Endodermal cell (in vitro differentiated cells): ENCODE measurements at places on chromosomes 11 and 22. TPM values are rescaled to one million over a fixed set of nuclear protein-coding genes. Genes with fewer than 3 reads are reported as not detected.
A peak's percentile ranks its signal among the peaks of the same experiment; 100 is the strongest.

FOLR3 gene
- total RNA-seq: not detected in 3 replicates

DNA sequence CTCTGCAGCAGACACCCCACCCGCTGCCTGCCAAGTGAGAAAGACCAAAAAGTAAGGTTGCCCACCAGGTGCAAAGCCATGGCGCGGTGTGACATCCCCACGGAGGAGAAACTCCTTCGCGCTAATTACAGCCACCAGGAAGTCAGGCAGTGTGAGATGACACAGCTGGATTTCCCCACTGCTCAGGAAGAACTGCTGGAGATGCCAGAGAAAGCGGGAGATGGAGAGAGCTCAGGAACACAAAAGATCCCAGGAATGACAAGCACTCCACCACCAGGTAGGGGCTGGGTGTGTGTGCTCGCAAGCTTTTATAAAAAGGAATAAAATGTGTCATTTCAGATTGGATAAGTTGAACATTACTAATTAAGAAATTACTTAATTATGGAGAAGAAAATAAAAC is 292.7 kb downstream of the OPCML start:
- H3K4me1 ChIP-seq: no peaks in the 10 kb centered on the region
- H3K27me3 ChIP-seq: no peaks in the 10 kb centered on the region
- no peak overlapping the region for H3K4me3 ChIP-seq
- no peak overlapping the region for H3K27ac ChIP-seq

DNA sequence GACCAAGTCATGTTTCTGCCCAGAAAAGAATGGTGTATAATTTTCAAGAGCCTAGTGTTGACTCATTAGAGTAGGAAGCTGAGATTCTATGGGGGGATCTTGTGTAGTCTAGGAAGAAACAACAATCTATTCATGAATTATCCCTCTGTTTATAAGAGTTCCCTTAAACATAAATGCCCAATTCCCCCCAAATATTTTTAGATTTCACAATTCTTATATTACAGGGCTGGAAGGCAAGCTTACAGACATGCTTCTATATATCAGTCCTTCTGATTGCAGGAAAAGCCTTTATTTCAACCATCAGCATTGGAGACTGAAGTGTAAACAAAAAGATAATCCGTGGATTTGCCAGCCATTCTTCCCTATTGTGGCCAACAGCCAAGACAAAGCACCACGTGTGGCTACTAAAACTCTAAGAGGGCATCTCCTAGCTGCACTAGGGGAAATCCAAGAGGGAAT is 71.4 kb downstream of the NAT10 start:
- no peaks in the 10 kb centered on the region for H3K27me3 ChIP-seq
- no peak overlapping the region for H3K4me3 ChIP-seq
- peaks cover 2% of the 10 kb centered on the region for H3K4me1 ChIP-seq
- H3K36me3 ChIP-seq: peaks cover 7% of the 10 kb centered on the region
- no peak for DNase-seq

GVQW3 gene
- 7.4 to 13.5 TPM (median 12.9 TPM) in 3 replicates for total RNA-seq

DNA sequence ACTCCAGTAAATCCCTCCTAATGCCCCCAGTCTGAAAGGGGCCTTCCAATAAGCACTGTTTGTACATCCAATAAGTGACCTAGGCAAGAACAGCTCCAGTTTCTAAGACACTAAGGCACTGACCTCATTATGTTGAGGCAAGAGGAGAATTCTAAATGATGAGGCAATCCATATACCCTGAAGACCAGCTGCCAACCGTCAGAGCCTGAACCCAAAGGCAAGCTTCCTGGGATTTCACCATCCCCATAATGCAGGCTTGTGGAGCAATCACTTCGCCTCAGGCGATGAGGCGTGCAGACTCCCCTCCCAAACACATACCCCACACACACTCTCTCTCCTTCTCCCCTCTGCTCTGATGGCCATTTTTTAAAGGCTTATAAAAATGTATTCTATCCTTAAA is 49.5 kb downstream of the LGR4 start:
- DNase-seq: no peak
- peaks cover 37% of the 10 kb centered on the region for H3K36me3 ChIP-seq
- H3K4me1 ChIP-seq: no peaks in the 10 kb centered on the region
- H3K27ac ChIP-seq: peak overlapping the region; percentile 36
- no peak overlapping the region for H3K4me3 ChIP-seq

DNA sequence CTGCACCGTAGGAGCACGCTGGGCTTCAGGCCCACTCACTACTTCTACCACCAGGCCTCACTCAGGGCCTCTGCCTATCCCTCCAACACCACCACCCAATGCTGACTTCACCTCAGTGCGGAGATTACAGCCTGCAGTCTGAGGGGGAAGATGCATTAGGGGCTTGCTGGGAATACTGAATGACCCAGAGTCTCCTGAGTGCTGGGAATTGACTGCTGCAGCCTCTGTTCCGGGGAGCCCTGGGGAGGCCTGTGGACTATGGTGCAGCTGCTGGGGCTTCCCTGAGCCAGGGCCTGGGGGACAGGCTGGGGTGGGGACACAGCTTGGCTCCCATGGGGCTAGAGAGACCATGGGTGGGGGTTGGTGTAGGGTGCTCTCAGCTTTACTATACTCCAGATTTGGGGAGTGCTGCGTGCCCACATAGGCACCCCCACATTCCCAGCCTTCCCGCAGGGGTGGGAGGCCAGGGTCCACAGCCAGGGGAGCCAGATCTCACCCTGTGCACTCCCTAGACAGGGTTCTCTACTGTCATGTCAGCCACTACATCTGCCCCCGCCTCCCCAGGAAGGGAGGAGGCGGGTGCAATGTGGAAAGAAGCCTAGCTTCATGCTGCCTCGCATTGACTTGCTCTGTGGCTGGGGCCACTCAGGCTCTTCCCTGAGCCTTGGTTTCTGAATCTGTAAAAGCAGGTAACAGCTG is 44.4 kb downstream of the GDPD5 start:
- H3K4me1 ChIP-seq: peaks cover 15% of the 10 kb centered on the region
- H3K36me3 ChIP-seq: no peaks in the 10 kb centered on the region
- no peak for DNase-seq
- no peak overlapping the region for H3K27ac ChIP-seq
- no peaks in the 10 kb centered on the region for H3K27me3 ChIP-seq
- H3K4me3 ChIP-seq: no peak overlapping the region

DNA sequence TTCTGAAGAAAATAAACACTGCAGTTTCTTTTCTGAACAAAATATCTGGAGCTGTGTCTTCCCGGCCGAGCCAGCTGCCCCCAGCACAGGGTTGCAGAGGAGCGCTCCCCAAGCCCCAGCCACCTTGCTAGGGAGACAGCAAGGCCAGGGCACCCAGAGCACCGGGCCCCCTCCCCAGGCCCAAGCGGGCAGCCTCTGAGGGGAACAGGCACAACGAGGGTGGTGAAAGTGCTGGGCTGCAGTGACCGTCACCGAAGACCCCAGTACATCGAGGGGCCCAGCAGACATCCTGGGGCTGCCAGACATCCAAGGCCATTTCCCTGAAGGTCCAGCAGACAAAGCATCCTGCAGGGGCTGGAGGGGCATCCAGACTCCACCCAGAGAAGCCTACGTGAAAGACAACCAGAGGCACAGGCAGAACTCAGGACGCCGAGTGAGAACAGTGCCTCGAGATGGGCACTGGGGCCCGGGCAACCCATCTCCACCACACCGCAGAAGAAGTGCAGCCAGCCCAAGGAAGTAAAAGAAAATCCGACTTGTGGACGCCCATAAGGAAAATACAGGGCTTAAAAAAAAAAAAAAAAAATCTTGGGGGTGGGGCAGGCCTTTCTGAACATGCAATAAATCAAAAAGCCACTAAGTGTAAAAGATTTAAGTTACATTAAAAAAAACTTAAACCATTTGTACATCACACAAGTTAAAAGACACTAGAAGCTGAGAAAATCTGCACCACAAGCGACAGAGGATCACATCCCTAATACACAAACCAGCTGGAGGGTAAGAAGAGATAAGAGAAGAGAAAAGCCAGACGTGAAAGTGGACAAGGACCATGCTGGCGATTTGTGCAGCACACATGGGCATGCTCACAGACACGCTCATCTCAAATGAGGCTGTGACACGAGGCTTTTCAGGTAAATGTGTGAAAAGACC is 36.0 kb upstream of the COMT start:
- no peaks in the 10 kb centered on the region for H3K36me3 ChIP-seq
- no peak overlapping the region for H3K4me3 ChIP-seq
- H3K4me1 ChIP-seq: peaks cover 4% of the 10 kb centered on the region
- H3K27ac ChIP-seq: no peak overlapping the region

DNA sequence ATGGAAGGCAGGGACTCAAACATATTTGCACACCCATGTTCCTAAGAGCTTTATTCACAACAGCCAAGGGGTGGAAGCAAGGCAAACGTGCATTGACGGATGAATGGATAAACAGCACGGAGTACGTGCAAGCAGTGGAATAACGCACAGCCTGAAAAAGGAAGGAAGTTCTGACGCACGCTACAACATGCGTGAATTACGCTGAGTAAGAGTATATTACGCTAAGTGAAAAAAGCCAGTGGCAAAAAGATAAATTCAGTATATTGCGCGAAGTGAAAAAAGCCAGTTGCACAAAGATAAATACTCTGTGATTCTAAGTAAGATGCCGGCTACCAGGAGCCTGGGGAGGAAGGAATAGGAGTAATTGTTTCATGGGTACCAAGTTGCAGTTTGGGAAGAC is 19.5 kb downstream of the PHF21B start:
- no peaks in the 10 kb centered on the region for H3K27me3 ChIP-seq
- H3K4me1 ChIP-seq: peaks cover 6% of the 10 kb centered on the region
- H3K27ac ChIP-seq: no peak overlapping the region
- DNase-seq: no peak
- H3K4me3 ChIP-seq: no peak overlapping the region
